ENCODE measurements at places on chromosomes 1 and 21. TPM values are rescaled to one million over a fixed set of nuclear protein-coding genes. Genes with fewer than 3 reads are reported as not detected.
A peak's percentile ranks its signal among the peaks of the same experiment; 100 is the strongest.

- peak overlapping the region; percentile 2 for H3K4me3 ChIP-seq
- peaks cover 57% of the 10 kb centered on the region for H3K36me3 ChIP-seq
- peak; percentile 44 for DNase-seq
- H3K4me1 ChIP-seq = peaks cover 73% of the 10 kb centered on the region
- H3K27me3 ChIP-seq = no peaks in the 10 kb centered on the region
Observed at GRCh38 chr1:115669002-115669673, 27.4 kb downstream of the VANGL1 start.

- H3K27me3 ChIP-seq = no peaks in the 10 kb centered on the region
- no peak overlapping the region for H3K27ac ChIP-seq
- H3K4me3 ChIP-seq = no peak overlapping the region
- no peak for DNase-seq
Observed at GRCh38 chr1:33338048-33338439, 17.1 kb upstream of the A3GALT2 start.

DNA sequence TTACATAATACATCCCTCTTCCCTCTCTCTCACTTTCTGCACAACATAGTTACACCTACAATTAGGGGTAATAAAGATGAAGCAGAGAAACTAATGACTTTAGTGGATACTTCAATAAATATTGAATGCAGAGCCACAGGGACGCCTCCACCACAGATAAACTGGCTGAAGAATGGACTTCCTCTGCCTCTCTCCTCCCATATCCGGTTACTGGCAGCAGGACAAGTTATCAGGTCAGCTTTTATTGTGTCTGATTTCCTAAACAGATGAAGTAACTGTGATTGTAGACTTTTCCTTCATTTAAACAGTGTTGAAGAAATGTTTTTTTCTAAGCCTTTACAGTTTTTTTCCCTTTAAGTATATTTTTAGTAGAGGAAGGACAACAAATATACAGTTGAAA, 281.6 kb downstream of the TPR start:
- H3K27me3 ChIP-seq = no peaks in the 10 kb centered on the region
- H3K27ac ChIP-seq = 0 out of 2 replicates have a peak overlapping the region, but pooled peaks have one; percentile 25
- no peaks in the 10 kb centered on the region for H3K36me3 ChIP-seq
- H3K4me1 ChIP-seq = peaks cover 14% of the 10 kb centered on the region

DNA sequence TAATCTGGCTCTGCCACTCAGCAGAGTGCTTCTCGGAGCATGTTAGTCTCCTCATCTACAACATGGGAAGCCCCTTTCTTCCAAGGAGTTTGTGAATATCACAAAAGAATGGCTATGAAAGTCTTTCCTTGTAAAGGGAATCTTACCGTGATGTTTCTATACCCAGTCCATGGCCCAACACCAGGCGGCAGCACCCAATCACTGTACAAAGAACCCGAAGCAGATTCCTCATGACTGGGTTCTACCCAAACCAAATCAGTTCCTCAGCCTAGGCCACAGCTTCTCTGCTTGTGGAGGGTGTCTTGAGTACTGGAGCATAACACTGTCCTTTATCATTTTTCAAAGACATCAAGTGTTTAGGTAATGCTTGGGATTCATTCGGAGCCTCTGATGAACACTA, 16.6 kb upstream of the SLFNL1 start:
- H3K4me1 ChIP-seq = no peaks in the 10 kb centered on the region
- no peaks in the 10 kb centered on the region for H3K27me3 ChIP-seq
- no peak for DNase-seq
- no peak overlapping the region for H3K4me3 ChIP-seq

Gene PDE9A
- 8.4 TPM for total RNA-seq

Gene CELA3A
- total RNA-seq = not detected

DNA sequence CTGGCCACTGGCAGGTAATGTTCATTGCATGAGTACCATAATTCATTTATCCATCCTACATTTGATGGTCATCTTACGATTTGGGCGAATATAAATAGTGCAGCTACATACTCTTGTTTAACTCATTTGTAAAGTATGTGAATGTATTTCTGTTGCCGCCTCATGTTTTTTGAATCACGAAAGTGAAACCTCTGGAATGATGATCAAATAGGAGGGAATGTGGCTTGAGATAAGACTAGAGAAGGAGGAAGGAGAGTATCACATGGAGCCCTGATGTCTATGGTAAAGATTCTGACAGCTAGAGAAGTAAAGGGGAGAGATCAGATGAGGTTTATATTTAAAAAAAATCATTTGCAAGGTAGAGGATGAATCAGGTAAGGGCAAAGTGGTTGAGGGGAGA, 8.0 kb downstream of the MRPS14 start:
- H3K4me1 ChIP-seq = peaks cover 8% of the 10 kb centered on the region
- H3K27me3 ChIP-seq = no peaks in the 10 kb centered on the region
- H3K27ac ChIP-seq = no peak overlapping the region
- H3K4me3 ChIP-seq = no peak overlapping the region
- 0 out of 2 replicates have a peak, but pooled peaks cover 19% of the 10 kb centered on the region for H3K36me3 ChIP-seq
- no peak for DNase-seq
